ENCODE measurements at places on chromosomes 16 and 17.

DNA sequence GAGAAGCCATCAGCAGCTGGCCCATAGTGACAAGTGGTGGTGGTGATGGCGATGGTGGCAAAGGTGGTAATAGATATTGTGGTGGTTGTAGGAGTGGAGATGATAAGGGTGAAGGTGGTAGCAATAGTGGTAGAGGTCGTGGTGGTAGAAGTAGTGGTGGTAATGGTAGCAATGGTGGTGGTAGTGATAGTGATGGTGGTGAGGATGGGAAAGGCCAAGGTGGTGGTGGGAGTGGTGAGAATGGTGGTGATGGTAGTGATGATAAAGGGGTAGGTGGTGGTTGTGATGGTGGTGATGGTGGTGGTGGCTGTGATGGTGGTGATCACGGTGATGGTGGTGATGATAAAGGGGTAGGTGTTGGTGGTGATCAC is 13.1 kb downstream of the CDH5 start:
- DNase-seq: no peak

GRCh38 chr17:33028778-33029177 is 37.1 kb downstream of the SPACA3 start:
- no peak for DNase-seq

GRCh38 chr17:51817955-51818354 is 340.6 kb downstream of the CA10 start:
- DNase-seq: no peak

GRCh38 chr16:86476956-86477534 is 33.3 kb upstream of the FOXF1 start:
- no peak for DNase-seq

DNA sequence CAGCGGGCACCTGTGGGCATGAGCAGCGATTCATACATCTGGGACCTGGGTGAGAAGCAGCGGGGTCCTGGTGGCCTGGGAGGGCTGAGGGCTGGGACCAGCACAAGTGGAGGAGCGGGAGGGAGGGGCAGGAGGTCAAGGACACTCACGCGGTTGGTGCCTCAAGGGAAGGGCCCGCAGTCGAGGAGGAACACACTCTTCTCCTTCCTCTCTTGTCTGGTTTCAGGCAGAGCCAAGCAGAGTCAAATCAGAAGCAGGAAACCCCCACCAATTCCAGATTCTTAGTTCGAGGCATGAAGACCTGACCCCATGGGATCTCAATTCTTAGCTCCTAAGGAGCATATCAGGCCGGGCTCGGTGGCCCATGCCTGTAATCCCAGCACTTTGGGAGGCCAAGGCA is 15.7 kb downstream of the DNAI2 start:
- no peak for DNase-seq

DNA sequence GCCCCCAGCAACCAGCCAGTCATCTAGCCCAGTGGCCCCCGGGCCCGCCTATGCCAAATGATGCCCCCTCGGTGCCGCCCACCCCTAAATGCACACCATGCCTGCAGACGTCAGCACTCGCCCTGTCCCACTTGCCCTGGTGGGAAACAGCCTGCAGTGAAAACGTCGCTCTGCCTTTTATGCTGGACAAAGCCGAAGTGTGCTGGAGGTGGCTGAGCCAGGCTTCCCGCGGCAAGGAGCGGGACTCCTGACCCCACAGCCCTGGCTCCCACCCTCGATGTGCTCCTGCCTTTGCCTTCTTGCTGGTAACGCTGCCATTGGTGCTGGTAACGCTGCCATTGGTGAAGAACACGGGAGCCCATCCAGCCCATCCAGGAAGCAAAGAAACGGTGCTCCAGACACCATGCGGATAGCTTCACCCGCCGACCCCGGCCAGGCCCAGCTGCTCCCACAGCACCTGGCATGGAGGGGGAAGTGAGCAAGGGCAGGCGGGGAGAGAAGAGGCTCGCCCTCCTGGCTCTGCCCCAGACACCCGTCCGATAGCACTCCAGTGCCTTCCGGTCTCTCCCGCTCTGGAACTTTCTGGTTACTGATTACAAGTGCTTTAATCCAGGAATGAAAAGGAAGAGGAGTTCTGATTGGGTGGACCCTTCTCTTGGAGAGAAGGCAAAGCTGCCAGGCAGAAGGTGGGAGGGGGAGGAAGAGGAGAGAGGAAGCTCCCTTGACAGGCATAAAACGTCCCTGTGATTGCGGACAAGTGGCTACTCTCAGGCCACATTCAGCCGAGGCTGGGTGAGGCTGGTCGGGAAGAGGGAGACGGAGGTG is 4.0 kb upstream of the BAIAP2 start:
- DNase-seq: no peak

- peak; percentile 9 for DNase-seq
These were observed 36.7 kb downstream of the RBFOX3 start for GRCh38 chr17:79574108-79574507.

- DNase-seq: no peak
These were observed 123.9 kb downstream of the RPTOR start for GRCh38 chr17:80668375-80669148.

- peak; percentile 12 for DNase-seq
These were observed 961 bp downstream of the FGF11 start for GRCh38 chr17:7440113-7440833.

- no peak for DNase-seq
These were observed 8.2 kb upstream of the CCDC154 start for GRCh38 chr16:1452530-1452929.

DNA sequence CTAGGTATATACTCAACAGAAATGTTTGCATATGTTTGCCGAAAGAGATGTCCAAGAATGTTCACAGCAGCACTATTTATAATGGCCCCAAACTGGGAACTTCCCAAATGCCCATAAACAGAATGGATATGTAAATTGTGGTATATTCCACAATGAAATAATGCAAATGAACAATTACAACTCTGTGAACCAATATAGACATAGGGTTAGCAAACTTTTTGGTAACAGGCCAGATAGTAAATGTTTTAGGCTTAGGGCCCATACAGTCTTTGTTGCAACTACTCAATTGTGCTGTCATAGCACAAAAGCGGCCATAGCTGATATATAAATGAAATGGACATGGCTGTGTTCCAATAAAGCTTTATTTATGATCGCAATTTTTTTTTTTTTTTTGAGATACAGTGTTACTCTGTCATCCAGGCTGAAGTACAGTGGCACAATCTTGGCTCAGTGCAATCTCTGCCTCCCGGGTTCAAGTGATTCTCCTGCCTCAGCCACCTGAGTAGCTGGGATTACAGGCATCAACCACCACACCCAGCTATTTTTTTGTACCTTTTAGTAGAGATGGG is 16.5 kb downstream of the XYLT1 start:
- no peak for DNase-seq

DNA sequence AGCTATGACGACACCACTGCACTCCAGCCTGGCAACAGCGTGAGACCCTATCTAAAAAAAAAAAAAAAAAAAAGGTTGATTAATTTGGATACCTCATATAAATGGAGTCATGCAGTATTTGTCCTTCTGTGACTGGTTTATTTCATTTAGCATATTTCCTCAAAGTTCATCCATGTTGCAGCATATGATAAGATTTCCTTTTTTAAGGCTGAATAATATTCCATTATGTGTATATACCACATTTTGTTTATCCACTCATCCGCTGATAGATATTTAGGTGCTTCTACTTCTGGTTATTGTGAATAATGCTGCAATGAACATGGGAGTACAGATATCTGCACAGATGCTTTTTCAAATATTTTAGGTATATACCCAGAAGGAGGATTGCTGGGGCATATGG is 43.3 kb upstream of the TMC5 start:
- no peak for DNase-seq

GRCh38 chr17:1978396-1978949 is 46.7 kb downstream of the RTN4RL1 start:
- no peak for DNase-seq

Measured in cardiac fibroblast (primary cell).